Cardiac muscle cell (in vitro differentiated cells and primary cell): ENCODE measurements at places on chromosomes 12 and 14. TPM values are rescaled to one million over a fixed set of nuclear protein-coding genes. Genes with fewer than 3 reads are reported as not detected.
A peak's percentile ranks its signal among the peaks of the same experiment; 100 is the strongest.

GRCh38 chr12:110289044-110289710, 8.1 kb downstream of the ATP2A2 start:
- H3K4me1 ChIP-seq, result peaks cover 35% of the 10 kb centered on the region
- peaks cover 41% of the 10 kb centered on the region for H3K36me3 ChIP-seq
- no peaks in the 10 kb centered on the region for H3K27me3 ChIP-seq
- peak overlapping the region; percentile 14 for H3K4me3 ChIP-seq
- DNase-seq, result peak; percentile 58

GRCh38 chr14:20350282-20350681, 6.8 kb downstream of the PARP2 start:
- no peak overlapping the region for H3K27ac ChIP-seq
- no peaks in the 10 kb centered on the region for H3K27me3 ChIP-seq
- no peaks in the 10 kb centered on the region for H3K4me1 ChIP-seq
- no peak for DNase-seq
- no peak overlapping the region for H3K4me3 ChIP-seq
- H3K36me3 ChIP-seq, result peaks cover 58% of the 10 kb centered on the region

DNA sequence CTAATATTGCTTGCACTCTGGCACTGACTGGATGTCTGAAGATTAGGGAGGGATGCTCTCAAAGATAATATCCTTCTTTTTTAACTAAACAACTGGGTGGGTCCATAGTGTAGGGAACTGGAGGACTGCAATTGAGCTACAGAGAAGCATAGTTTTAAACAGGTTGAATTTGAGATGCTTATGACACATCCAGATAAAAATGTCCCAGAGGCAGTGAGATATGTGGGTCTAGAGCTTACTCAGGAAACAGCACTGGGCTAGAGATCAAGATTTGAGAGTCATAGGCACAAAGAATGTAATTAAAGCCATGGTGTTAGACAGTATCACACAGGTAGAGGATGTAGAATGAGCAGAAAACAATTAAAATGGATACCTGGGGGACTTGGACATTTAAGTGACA, 198.4 kb downstream of the NELL2 start:
- no peak overlapping the region for H3K27ac ChIP-seq
- no peak for DNase-seq
- no peaks in the 10 kb centered on the region for H3K36me3 ChIP-seq
- H3K4me1 ChIP-seq, result no peaks in the 10 kb centered on the region
- no peaks in the 10 kb centered on the region for H3K27me3 ChIP-seq

DNA sequence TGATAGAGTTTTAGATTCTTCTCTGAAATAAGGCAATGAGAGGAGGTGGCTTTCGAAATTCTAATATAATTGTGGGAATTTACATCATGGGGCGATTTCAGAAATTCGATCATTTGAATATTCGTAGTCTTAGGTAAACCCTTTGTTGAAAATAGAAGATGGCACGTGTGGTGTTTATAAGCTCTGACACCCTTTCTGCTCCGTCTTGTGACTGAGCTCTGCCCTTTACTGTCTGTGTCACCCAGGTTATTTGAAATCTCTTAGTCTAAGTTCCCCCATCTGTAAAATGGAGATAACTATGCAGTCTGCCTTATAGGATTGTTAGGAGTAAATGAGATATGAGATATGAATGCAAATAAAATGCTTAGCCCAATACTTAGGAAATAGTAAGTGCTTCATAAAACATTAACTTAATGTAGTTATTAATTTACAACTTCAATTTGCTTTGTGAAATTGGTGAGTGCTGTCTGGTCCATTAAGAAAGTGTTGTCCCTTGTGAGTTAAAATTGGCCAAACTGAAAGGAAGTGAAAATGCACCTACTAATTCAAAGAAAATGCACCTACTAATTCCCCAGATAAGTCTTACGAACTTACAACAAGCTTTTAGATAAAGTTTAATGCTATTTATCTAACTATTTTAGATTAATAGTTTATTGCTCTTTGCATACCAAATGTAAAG, 1.5 kb downstream of the BMAL2 start:
- H3K36me3 ChIP-seq, result no peaks in the 10 kb centered on the region
- H3K27ac ChIP-seq, result no peak overlapping the region
- H3K4me1 ChIP-seq, result no peaks in the 10 kb centered on the region
- H3K27me3 ChIP-seq, result peaks cover 63% of the 10 kb centered on the region
- peak overlapping the region; percentile 64 for H3K4me3 ChIP-seq

The KLHL33 gene
- 0.18 TPM in 1 of 2 replicates, not detected in the other for total RNA-seq

DNA sequence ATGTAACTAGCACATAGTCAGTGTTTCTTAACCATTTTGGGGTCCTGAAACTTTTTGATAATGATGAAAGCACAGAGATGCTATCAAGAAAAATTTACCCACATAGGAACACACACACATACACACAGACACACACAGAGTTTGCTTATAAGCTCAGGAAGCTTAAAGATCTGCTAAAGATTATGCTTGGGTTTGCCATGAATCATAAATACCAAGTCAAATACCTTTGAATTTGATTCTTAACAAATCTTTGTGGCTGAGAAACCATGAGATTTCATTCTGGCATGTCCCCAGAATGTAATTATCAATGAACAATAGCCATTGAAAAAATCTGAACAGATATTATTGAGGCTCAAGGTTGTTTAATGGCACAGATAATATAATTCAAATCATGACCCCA, 89.2 kb downstream of the NTS start:
- H3K36me3 ChIP-seq, result no peaks in the 10 kb centered on the region
- DNase-seq, result no peak
- no peaks in the 10 kb centered on the region for H3K27me3 ChIP-seq
- no peak overlapping the region for H3K4me3 ChIP-seq
- no peak overlapping the region for H3K27ac ChIP-seq

GRCh38 chr12:47819138-47819895, 386 bp downstream of the HDAC7 start:
- H3K4me3 ChIP-seq, result peak overlapping the region; percentile 53
- H3K4me1 ChIP-seq, result peaks cover 53% of the 10 kb centered on the region
- no peaks in the 10 kb centered on the region for H3K36me3 ChIP-seq
- no peaks in the 10 kb centered on the region for H3K27me3 ChIP-seq
- DNase-seq, result peak; percentile 56

The RD3L gene
- 0.18 and 0.35 TPM in 2 replicates for total RNA-seq

- DNase-seq, result no peak
- H3K27ac ChIP-seq, result no peak overlapping the region
- no peaks in the 10 kb centered on the region for H3K36me3 ChIP-seq
- H3K4me1 ChIP-seq, result peaks cover 22% of the 10 kb centered on the region
Measured at GRCh38 chr12:22722779-22723178, 97.8 kb downstream of the ETNK1 start.

The A2ML1 gene
- 0.04 TPM in 1 of 2 replicates, not detected in the other for total RNA-seq

DNA sequence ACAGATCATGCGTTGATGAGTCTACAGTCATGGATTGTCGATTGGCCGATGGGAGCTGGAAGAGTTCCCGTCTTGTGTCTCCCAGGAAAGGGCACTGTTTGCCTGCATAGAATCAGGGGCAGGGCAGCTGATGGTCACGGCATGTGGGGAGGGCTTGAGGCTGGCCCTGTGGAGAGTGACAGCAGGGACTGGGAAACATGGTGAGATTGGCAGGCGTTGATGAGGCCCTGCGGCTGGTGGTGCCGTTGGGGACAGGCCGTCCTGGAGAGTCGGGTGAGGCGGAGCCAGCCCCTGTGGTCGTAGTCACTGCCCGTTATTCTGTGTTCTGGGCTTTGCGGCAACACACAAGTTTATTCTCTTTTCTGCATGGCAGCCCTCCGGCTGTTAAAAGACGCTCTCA, 52.9 kb downstream of the TECPR2 start:
- H3K4me3 ChIP-seq, result no peak overlapping the region
- no peaks in the 10 kb centered on the region for H3K27me3 ChIP-seq
- H3K4me1 ChIP-seq, result no peaks in the 10 kb centered on the region
- no peaks in the 10 kb centered on the region for H3K36me3 ChIP-seq

GRCh38 chr12:44847403-44847802, 28.7 kb downstream of the NELL2 start:
- H3K27me3 ChIP-seq, result no peaks in the 10 kb centered on the region
- DNase-seq, result no peak
- no peak overlapping the region for H3K27ac ChIP-seq
- H3K4me3 ChIP-seq, result no peak overlapping the region
- no peaks in the 10 kb centered on the region for H3K36me3 ChIP-seq
- no peaks in the 10 kb centered on the region for H3K4me1 ChIP-seq

DNA sequence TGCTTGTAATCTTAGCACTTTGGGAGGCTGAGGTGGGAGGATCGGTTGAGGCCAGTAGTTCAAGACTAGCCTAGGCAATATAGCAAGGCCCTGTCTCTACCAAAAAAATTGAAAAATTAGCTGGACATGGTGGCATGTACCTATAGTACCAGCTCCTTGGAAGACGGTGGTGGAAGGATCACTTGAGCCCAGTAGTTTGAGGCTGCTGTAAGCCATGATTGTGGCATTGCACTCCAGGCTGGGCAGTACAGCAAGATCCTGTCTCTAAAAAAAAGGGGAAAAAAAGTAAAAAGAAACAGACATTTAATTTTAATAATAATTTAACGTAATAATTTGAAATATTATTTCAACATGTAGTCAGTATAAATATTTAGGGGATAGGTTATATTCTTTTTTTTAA, 16.1 kb downstream of the MON2 start:
- no peaks in the 10 kb centered on the region for H3K4me1 ChIP-seq
- H3K4me3 ChIP-seq, result no peak overlapping the region
- H3K27me3 ChIP-seq, result no peaks in the 10 kb centered on the region
- no peak for DNase-seq

The RPGRIP1 gene
- 0.14 TPM in 1 of 2 replicates, not detected in the other for total RNA-seq

- no peak for DNase-seq
- H3K4me1 ChIP-seq, result peaks cover 12% of the 10 kb centered on the region
- no peak overlapping the region for H3K27ac ChIP-seq
- no peak overlapping the region for H3K4me3 ChIP-seq
Measured at GRCh38 chr12:83057436-83057835, 370.7 kb downstream of the TMTC2 start.

DNA sequence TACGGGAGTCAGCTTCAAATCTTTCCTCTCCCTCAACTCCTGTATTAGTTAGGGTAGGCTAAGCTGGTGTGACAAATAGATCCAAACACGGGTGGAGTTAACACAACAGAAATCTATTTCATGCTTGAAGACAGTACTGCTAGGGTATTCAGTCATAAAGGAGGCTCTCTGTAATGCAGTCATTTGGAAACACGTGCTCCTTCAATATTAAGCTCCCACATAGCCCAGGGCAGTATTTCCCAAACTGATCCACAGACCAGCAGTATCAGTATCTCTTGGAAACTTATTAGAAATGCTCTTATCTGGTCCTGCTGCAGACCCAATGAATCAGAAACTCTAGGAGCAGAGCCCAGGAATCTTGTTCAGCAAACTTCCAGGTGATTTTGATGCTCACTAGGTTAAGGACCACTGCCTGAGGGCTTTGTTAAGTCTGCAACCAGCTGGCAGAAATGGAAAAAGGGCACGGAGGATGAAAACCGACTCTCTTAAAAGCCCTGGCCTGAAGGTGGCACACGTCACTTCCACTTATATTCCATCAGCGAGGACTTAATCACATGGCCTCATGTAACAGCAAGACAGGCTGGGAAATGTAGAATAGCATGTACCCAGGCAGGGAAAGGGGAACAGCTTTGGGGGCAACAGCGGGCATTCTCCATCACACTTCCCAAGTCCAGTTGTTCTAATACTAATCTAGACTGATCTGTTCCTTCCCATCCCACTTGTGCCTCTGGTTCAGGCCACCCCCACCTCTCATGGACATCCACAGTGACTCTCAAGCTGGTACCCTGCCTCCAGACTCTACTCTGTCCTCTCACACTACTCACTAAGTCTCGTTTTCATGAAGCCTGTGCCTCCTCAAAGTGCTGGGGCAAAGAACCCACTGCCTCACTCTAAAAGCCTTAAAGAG, 38.2 kb upstream of the RIC8B start:
- H3K27ac ChIP-seq, result no peak overlapping the region
- no peaks in the 10 kb centered on the region for H3K4me1 ChIP-seq
- H3K27me3 ChIP-seq, result no peaks in the 10 kb centered on the region
- no peaks in the 10 kb centered on the region for H3K36me3 ChIP-seq
- DNase-seq, result no peak

- H3K4me1 ChIP-seq, result no peaks in the 10 kb centered on the region
- no peak overlapping the region for H3K4me3 ChIP-seq
Measured at GRCh38 chr14:106055289-106055688, 528.9 kb downstream of the TMEM121 start.

DNA sequence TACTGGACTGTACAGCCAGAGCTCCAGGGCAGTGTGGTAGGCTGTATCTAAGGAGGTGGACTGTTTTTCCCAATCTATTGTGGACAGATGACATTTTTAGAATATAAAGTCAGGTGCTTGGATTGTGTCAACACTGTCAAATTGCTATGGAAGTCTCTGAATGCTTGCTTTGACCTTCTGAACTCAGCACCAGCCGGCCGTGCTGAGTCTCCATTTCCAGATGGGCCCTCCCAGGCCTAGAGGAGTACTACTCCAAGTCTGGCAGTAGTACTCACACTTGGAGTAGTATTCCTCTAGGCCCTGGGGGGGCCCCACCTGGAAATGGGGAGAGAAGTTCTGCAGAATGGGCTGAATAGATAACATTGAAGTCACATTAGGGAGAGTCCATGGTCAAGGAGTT, 16.2 kb upstream of the KCNK13 start:
- H3K36me3 ChIP-seq, result no peaks in the 10 kb centered on the region
- no peak overlapping the region for H3K4me3 ChIP-seq
- peak; percentile 13 for DNase-seq
- H3K27ac ChIP-seq, result no peak overlapping the region
- H3K4me1 ChIP-seq, result no peaks in the 10 kb centered on the region

The RNASE1 gene
- total RNA-seq, result 1.3 and 3.6 TPM in 2 replicates

DNA sequence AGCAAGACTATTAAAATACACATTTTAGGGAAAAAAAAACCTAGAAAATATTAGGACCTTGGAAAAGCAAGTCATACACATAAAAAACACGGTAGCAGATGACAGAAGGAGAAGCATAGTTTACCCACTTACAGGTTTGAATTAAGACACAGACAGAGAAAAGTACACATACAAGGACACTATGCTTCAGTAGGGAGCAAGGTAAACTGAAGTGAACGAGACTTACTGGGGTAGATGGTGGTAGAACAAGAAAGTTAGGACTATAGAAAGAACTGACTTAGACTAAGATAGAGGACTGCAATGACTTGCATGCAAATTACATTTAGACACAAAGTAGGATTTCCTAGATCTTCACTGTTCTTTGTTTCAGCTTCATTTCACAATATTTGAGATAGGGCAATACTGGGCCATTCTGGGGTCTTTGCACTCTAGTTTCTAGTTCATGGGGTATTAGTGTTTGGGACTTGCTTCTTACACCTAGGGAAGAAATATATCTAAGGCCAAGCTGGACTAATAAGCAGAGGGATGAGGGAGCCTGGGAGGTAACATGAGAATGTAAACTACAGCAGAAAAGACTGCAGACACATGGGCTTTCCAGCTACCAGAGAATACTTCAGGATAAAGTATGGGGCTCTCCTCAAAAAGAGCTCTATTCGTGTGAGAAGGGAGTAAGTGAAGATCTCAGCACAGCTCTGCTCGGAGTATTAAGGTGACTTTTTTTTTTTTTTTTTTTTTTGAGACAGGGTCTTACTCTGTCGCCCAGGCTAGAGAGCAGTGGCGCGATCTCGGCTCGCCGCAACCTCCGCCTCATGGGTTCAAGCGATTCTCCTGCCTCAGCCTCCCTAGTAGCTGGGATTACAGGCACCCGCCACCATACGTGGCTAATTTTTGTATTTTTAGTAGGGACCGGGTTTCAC, 27.7 kb upstream of the STAC3 start:
- H3K36me3 ChIP-seq, result peaks cover 25% of the 10 kb centered on the region
- H3K27me3 ChIP-seq, result no peaks in the 10 kb centered on the region
- H3K4me1 ChIP-seq, result no peaks in the 10 kb centered on the region
- no peak overlapping the region for H3K27ac ChIP-seq
- no peak overlapping the region for H3K4me3 ChIP-seq

The PCNX4 gene
- total RNA-seq, result 54.9 and 129 TPM in 2 replicates
